ENCODE measurements at places on chromosomes 7 and 10. TPM values are rescaled to one million over a fixed set of nuclear protein-coding genes. Genes with fewer than 3 reads are reported as not detected.
A peak's percentile ranks its signal among the peaks of the same experiment; 100 is the strongest.

TYW1B gene
- total RNA-seq = 1.1 TPM

MYL10 gene
- not detected for total RNA-seq

CRYGN gene
- not detected for total RNA-seq

ERVW-1 gene
- not detected for total RNA-seq

BLNK gene
- 1.3 TPM for total RNA-seq

CCDC3 gene
- total RNA-seq = 137 TPM

DNA sequence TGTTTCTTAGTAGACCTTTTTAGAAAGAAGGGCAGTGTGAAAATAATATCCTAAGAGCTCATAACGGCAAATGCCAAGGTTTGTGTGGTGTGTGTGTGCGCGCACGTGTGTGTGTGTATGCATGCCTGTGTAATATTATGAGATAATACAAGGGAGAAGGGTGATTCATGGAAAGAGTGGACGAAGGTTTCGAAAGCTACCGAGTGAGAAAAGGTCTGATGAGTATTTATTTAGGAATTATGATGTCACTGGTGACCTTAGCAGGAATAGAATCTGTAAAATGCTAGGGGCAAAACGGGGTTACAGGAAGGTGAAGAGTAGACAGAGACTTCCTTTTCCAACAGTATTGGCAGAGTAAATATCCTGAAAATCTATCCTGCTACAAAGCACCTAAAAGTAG, 107.3 kb downstream of the AHR start:
- no peak overlapping the region for H3K4me3 ChIP-seq
- DNase-seq = no peak
- no peaks in the 10 kb centered on the region for H3K27me3 ChIP-seq
- no peaks in the 10 kb centered on the region for H3K36me3 ChIP-seq

GRCh38 chr10:93300288-93300917, 181.7 kb downstream of the MYOF start:
- H3K4me1 ChIP-seq = no peaks in the 10 kb centered on the region
- no peak overlapping the region for H3K4me3 ChIP-seq
- no peak overlapping the region for H3K27ac ChIP-seq
- peaks cover 2% of the 10 kb centered on the region for H3K36me3 ChIP-seq

GRCh38 chr10:21740989-21741388, 207.0 kb downstream of the MLLT10 start:
- no peak overlapping the region for H3K27ac ChIP-seq
- no peak overlapping the region for H3K4me3 ChIP-seq
- H3K36me3 ChIP-seq = peaks cover 36% of the 10 kb centered on the region

DNA sequence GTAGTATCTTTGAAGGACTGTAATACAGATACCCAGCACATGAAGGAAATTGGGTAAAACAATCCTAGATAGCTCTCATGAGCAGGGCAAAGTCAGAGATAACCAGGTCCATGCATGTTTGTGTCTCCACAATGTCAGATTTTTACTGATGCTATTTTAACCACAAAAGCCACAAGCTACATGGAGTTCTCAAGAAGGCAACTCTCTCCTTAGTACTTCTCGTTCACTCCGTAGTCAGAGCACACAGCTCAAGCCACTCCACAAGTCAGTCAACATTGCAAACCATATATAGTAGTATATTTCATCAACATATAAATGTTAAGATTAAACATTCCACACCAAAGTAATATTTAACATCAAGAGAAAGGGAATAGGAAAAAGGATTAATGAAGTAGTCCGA, 98.0 kb upstream of the PIK3CG start:
- peaks cover 14% of the 10 kb centered on the region for H3K4me1 ChIP-seq
- H3K4me3 ChIP-seq = no peak overlapping the region
- no peaks in the 10 kb centered on the region for H3K27me3 ChIP-seq
- no peaks in the 10 kb centered on the region for H3K36me3 ChIP-seq
- H3K27ac ChIP-seq = peak overlapping the region; percentile 70
- DNase-seq = no peak

- H3K36me3 ChIP-seq = no peaks in the 10 kb centered on the region
- no peaks in the 10 kb centered on the region for H3K4me1 ChIP-seq
- H3K27ac ChIP-seq = no peak overlapping the region
- no peaks in the 10 kb centered on the region for H3K27me3 ChIP-seq
- no peak overlapping the region for H3K4me3 ChIP-seq
Observed at GRCh38 chr7:36741866-36742265, 17.6 kb upstream of the AOAH start.

GRCh38 chr10:58963101-58963534, 213.3 kb upstream of the PHYHIPL start:
- no peaks in the 10 kb centered on the region for H3K36me3 ChIP-seq
- H3K27ac ChIP-seq = no peak overlapping the region
- no peaks in the 10 kb centered on the region for H3K4me1 ChIP-seq
- no peaks in the 10 kb centered on the region for H3K27me3 ChIP-seq
- no peak overlapping the region for H3K4me3 ChIP-seq

- no peaks in the 10 kb centered on the region for H3K4me1 ChIP-seq
- no peak overlapping the region for H3K27ac ChIP-seq
- H3K27me3 ChIP-seq = no peaks in the 10 kb centered on the region
- no peak for DNase-seq
- no peak overlapping the region for H3K4me3 ChIP-seq
- H3K36me3 ChIP-seq = no peaks in the 10 kb centered on the region
Observed at GRCh38 chr7:20164425-20165145, 52.6 kb downstream of the MACC1 start.

DNA sequence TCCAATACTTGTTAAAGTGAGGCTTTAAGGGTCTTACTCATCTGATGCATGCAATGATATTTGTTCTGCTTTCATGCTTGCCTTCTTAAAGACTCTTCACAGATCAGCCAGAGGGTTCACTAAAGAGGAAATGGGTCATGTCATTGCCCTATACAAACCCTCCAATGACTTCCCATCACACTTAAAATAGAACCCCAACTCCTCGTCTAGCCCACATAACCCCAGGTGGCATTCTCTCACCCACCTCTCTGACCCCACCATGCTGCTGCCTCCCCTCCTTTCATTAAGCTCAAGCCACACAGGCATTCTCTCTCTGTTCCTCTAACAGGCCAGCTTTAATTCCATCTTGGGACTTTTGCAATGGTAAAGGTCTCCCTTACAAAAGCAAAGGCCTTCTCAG, 253.6 kb downstream of the GRID1 start:
- no peaks in the 10 kb centered on the region for H3K36me3 ChIP-seq
- H3K4me1 ChIP-seq = no peaks in the 10 kb centered on the region
- no peak overlapping the region for H3K27ac ChIP-seq

- no peaks in the 10 kb centered on the region for H3K36me3 ChIP-seq
- peak overlapping the region; percentile 46 for H3K4me3 ChIP-seq
- peaks cover 12% of the 10 kb centered on the region for H3K4me1 ChIP-seq
- no peaks in the 10 kb centered on the region for H3K27me3 ChIP-seq
- H3K27ac ChIP-seq = peak overlapping the region; percentile 67
- no peak for DNase-seq
Observed at GRCh38 chr10:24382979-24383663, 174.2 kb downstream of the KIAA1217 start.

GRCh38 chr10:71391701-71392100, 5.0 kb upstream of the CDH23 start:
- no peaks in the 10 kb centered on the region for H3K36me3 ChIP-seq
- DNase-seq = no peak
- H3K4me3 ChIP-seq = no peak overlapping the region
- H3K27ac ChIP-seq = no peak overlapping the region
- H3K27me3 ChIP-seq = no peaks in the 10 kb centered on the region

All from thoracic aorta (tissue), 2 donors.